ENCODE measurements at places on chromosomes 1 and 21.
A peak's percentile ranks its signal among the peaks of the same experiment; 100 is the strongest.

DNA sequence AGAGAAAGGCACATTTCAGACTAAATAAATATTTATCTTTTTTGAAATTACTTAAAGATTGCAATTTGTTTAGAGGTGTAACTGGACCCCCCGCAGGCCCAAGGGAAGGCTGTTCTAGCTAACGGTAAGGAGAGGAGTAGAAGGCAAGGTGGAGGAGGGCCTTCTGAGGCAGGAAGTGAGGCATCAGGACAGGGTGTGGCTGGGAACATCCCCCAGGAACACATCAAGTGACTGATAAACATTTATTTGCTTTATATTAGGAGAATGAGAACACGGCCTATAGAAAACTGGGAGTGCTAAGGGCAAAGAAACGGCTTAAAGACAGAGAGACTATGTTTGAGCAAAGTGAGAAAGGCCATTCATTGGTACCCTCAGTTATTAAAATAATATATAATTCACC is 23.2 kb downstream of the HIVEP3 start:
- DNase-seq = no peak

- DNase-seq = no peak
Observed at GRCh38 chr1:238582816-238583215, 692.1 kb upstream of the ZP4 start.

DNA sequence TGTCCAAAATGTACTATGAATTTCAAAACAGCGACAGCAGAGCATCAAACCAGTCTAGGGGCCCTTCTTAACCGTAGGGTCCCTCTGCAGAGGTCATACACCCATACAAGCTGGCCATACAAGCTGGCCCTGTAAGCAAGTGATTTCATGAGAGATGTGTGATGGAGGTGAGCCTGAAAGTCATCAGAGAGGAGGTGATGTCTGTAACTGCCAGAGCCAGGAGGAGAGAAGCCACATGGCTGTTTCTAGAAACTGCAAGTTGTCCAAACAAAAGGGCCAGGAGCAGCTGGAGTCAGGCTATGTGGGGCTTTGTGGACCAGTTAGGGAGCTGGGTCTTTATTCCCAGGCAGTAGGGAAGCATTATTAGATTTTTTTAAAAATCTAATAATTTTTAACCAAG is 14.8 kb upstream of the SERINC2 start:
- no peak for DNase-seq

DNA sequence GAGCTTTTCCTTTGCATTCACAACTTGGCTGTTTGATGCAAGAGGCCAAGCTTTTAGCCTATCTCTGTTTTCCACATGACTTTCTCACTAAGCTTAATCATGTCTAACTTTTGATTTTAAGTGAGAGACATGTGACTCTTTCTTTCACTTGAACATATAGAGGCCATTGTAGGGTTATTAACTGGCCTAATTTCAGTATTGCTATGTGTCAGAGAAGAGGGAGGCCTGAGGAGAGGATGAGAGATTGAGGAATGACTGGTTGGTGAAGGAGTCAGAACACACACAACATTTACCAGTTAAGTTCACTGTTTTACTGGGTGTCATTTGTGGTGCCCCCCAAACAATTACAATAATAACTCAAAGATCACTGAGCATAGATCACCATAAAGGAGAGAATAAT is 193.5 kb downstream of the CYYR1 start:
- no peak for DNase-seq

- no peak for DNase-seq
Observed at GRCh38 chr1:119364640-119365039, 3.9 kb upstream of the HAO2 start.

DNA sequence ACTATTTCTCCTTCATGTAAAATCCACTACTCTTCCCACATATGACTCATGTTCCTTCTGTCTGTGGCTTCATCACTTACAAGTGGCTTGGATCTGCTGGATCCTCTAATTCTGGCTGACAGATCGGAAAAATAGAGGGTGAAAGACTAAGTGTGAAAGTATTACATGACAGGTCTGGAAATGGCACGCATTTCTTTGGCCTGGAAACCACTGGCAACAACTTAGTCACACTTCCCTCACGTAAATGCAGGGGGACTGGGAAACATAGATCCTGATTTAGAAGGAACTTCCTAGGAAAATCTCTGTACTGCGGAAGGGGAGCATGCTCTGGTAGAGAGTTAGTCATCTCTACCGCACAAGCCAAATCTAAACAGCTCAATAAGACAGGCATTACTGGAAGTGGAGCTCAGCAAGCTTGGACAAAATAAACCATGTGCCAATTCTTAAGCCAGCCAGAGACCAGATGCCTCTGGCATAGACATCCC is 305.4 kb upstream of the PTBP2 start:
- DNase-seq = no peak

- no peak for DNase-seq
Observed at GRCh38 chr1:47772281-47772680, 224.9 kb downstream of the TRABD2B start.

- no peak for DNase-seq
Observed at GRCh38 chr1:217542837-217543236, 88.1 kb downstream of the GPATCH2 start.

DNA sequence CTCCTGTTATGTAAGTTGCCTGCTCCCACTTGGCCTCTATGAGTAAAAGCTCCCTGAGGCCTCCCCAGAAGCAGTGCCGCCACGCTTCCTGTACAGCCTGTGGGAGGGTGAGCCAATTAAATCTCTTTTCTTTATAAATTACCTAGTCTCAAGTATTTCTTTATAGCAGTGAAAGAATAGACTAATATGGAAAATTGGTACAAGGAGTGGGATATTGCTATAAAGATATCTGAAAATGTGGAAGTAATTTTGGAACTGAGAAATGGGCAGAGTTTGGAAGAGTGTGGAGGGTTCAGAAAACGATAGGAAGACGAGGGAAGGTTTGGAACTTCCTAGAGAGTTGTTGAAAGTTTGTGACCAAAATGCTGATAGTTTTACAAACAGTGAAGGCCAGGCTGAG is 572.3 kb downstream of the MATN1 start:
- DNase-seq = no peak

GRCh38 chr1:82260051-82260450 is 459.3 kb downstream of the ADGRL2 start:
- DNase-seq = peak; percentile 54

GRCh38 chr1:25113731-25114130 is 118.6 kb downstream of the SYF2 start:
- no peak for DNase-seq

DNA sequence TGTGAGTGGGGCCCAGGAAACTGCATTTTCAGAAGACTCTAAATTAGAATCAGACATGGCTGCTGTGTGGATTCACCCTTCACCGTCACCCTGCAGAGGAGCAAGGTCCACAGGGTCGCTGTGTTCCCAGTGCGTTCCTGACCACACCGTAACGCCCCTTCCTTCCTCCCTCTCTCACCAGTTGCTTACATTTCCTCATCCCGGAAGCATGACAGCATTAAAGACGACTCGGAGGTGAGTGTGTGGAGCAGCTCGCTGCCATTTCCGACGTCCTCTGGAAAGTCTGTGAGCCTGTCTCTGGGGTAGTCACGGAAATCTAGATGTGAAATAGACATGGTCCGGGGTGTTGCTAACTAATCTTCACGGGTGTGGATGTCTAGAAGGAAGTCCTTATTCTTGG is 45.9 kb downstream of the FAAP20 start:
- no peak for DNase-seq

Data from NCI-H510A treated with DMSO at 0.1 percent for 48 hours (cell line).